ENCODE measurements at places on chromosomes 5 and 9.

- DNase-seq: no peak
Measured at GRCh38 chr9:129550199-129550839, 70.6 kb downstream of the C9orf50 start.

DNA sequence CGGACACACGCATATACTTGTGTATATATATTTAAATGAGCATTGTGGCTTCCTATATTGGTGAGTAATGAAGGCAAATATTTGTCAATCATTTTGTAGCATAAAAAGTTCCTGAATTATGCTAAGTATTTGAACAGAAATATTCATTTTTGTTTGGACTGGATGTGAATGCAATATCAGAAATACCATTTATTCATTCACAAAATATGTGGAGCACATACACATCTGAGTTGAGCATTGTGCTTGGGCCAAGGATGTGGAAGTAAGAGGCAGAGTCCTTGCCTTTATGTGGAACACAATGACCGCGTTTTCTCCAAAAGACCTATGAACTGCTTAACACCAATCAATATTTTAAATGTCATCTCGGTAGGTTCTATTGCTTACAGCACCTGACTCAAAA, 1086.5 kb downstream of the NR2F1-AS1 start:
- no peak for DNase-seq

GRCh38 chr9:89815903-89816573, 211.2 kb downstream of the GADD45G start:
- no peak for DNase-seq

- DNase-seq: no peak
Measured at GRCh38 chr5:40736103-40736875, 19.5 kb downstream of the TTC33 start.

- no peak for DNase-seq
Measured at GRCh38 chr9:116668970-116669695, 18.0 kb upstream of the TRIM32 start.

- no peak for DNase-seq
Measured at GRCh38 chr9:2681981-2682380, 35.3 kb upstream of the KCNV2 start.

DNA sequence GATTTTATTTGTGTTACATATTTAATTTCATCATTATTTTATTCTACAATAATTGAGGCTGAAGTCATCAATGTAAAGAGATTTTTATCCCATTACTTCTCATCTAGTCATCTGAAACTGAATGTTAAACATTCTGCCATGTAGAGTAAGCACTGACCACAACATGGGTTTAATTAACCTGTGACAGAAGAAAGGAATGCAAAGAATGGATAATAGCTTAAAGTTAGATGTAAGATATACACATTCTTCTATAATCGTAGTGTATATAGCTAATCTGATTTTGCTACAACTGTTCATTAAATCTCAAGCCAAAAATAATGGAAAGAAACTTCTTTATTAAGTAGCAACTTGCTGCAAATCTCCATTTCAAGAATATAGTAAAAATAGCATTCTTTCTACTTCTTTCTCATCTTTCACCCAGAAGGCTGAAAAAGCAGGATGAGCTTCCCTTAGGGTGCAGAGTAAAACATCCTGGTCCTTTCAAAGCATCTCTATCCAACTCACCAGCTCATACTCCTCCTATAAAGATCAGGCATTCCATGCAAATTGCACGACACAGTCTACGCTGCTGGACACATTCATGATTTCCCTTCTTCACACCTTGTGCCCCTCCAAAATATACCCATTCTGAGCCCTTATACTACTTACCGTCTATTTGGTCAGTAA, 115.2 kb downstream of the EFNA5 start:
- no peak for DNase-seq

DNA sequence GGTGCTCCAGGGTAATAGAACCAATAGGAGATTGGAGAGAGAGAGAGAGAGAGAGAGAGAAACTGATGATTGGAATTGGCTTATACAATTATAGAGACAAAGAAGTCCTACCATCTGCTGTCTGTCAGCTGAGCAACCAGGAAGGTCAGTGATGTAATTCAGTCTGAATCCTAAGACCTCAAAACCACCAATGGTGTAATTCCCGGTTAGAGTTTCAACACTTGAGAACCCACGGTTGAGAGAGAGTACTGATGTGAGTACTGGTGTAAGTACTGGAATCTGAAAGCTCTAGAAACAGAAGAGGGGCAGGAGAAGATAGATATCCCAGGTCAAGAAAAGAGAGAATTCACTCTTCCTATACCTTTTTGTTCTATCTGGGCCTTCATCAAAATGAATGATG, 775.8 kb downstream of the EFNA5 start:
- no peak for DNase-seq

DNA sequence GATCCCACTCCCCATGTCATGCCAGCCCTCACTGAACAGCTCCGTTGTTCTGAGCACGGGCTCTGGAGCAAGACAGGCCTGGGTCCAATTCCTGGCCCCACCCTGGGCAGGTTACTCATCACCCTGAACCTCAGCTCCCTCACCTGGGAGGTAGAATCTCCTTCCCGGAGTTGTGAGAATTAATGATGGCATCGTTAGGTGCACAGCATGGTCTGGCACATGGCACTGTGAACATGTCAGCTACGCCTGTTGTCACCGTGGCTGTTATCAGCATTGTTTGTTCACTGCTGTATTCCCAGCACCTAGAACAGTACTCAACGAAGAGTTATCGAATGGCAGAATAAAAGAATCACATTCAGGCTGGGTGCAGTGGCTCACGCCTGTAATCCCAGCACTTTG, 43.0 kb downstream of the LRSAM1 start:
- DNase-seq: no peak

DNA sequence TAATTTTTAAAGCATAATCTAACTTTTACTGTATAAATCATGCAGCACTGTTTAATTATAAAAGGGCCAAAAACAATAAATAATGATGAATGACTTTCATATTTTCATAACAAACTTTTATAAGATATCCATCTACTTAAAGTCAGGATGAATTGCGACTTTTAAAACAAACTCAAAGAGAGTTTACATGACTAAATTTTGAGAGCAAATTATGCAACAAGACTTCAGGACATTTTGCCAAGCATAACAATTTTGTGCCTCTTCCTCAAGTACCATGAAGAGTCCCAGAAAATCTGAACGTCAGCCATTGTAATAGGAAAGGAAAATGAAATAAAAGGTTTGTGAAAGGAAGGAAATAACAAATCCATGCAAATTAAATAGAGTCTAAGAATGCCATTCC, 24.4 kb downstream of the ERAP1 start:
- no peak for DNase-seq

- DNase-seq: no peak
Measured at GRCh38 chr5:177447611-177448243, 1.1 kb downstream of the PRR7 start.

- DNase-seq: no peak
Measured at GRCh38 chr5:169413416-169413815, 112.5 kb upstream of the SLIT3 start.

DNA sequence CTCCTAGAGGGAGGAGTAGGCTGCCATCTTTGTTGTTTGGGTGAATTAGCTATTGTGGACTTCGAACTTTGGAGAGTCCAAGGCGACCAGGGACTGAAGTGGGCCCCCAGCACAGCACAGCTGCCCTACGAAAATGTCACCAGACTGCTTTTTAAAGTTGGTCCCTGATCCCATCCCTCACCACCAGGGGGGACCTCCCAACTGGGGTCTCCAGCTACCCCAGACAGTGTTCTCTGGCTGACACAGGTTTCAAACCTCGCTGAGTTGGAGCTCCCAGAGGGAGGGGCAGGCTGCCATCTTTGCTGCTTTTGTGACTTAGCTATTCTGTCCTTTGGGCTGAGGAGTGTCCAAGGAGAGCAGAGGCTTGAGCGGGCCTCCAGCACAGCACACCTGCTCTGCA, 45.7 kb upstream of the ADRB2 start:
- DNase-seq: no peak

GRCh38 chr5:168800701-168801100, 221.5 kb upstream of the PANK3 start:
- no peak for DNase-seq

- DNase-seq: no peak
Measured at GRCh38 chr9:69932901-69933300, 110.7 kb upstream of the MAMDC2 start.

GRCh38 chr9:13444245-13445102, 165.0 kb upstream of the MPDZ start:
- no peak for DNase-seq

GRCh38 chr9:116154976-116155697, 1.5 kb downstream of the PAPPA start:
- no peak for DNase-seq

DNA sequence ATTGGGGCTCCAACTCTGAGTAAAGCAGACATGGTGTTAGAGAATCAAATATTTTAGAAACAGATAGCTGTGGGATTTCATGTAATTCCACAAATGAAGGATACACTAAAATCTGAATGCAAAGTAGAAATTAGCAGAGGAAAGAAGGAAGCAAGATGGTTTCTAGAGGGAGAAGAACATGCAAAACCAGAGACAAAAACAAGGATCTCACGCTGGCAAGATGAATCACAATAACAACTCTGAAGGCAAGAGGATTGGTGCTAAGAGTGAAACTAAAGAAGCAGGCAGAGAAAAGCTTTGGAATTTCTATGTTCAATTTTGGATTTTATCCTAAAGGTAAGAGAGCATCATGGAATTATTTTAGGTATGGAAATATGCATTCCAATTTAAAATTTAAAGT, 857.2 kb upstream of the COX7C start:
- DNase-seq: no peak

DNA sequence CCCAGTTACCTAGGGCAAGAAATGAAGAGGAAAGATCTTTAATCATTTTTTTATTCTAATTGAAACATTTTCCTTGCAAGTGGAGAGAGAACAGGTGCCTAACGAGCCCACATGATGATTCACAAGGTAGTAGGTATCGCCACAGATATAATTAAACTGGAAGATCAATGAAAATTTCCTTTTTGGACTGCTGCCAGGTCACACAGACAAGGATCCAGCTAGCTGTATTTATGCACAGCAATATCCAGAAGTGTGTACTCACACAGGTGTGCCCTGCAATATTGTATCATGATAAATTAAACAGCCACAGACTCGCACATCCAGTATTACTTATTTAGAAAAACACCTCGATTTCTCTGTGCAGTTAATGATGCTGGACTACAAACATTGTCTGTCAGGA, 294.0 kb upstream of the SMARCA2 start:
- DNase-seq: no peak

DNA sequence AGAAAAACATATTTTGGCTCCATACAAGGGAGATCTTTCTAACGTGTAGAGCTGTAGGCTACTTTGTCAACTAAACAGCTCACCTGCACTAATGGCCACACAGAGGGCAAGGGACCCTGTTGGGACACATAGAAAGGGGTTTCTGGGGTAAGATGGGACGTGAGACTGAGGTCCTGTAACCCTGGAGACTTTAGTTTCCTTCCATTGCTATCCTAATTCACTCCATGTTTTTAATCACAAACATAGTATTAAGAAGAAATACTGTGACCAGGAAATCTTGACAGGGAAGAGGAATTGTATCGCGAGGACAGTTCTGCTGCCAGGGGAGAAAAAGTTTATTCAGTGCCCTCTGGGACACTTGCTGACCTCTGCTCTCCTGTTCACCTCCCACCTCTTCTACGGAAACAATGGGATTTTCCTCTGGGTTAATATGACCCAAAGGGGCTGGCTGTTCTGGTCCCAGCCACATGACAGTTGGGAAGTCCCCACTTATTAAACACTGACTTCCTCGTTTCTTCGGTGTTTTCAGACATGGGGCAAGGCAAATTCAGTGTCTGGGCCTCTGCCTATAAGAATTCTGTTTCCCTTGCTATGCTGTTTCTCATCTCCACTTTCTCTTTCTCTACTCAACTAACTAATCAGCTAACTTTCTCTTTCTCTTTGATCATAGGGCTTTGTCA, 106.9 kb upstream of the SEMA6A start:
- no peak for DNase-seq

DNA sequence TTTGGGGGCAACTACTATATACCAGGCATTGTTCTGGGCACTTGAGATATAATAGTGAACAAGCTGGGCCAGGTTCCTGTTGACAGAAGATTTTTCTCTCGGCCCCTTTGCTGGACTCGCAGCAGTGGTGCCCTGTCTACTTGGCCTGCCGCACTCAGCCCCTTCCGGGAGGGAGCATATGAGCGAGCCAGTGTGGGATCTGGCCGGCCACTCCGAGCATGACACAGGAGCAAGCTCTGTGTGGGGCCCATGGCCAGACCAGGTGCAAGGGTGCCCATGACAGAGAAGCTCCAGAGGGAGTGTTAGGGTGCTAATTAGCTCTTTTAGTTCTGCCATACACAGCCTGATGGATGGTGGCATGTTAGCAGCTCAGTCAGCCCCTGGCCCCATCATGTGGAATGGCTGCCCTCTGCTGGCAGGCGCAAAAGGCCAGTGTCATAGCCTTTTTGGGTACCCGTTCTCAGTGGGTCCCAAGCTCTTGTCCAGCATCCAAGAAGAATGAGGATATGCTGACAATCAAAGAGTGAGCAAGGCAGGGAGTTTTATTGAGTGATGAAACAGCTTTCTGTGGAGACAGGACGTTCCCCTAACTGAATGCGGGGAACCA, 9.3 kb upstream of the KIF4B start:
- no peak for DNase-seq

GRCh38 chr9:72362680-72363139, 2.3 kb downstream of the ZFAND5 start:
- no peak for DNase-seq

DNA sequence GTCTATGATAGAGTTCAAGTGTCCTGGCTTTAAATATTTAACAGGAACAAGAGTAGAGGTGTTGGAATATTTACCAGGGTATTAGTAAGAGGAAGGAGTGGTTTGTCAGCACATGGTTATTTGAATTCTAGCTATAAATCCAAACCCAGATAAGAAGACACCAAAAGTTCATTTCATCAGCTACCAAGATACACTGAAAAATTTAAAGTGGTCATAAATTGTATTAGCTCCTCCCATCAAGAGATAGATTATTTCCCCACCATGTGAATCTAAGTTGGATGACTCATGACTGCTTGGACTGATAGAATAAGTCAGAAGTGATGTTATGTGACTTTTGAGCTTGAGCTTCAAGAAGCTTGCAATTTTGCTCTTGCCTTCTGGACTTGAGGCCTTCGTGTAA, 72.1 kb upstream of the GRAMD2B start:
- no peak for DNase-seq

- no peak for DNase-seq
Measured at GRCh38 chr5:122151640-122152039, 22.3 kb downstream of the ZNF474 start.

- no peak for DNase-seq
Measured at GRCh38 chr5:32461441-32462120, 17.0 kb upstream of the ZFR start.

GRCh38 chr9:136242918-136243525, 2.6 kb downstream of the QSOX2 start:
- DNase-seq: no peak

DNA sequence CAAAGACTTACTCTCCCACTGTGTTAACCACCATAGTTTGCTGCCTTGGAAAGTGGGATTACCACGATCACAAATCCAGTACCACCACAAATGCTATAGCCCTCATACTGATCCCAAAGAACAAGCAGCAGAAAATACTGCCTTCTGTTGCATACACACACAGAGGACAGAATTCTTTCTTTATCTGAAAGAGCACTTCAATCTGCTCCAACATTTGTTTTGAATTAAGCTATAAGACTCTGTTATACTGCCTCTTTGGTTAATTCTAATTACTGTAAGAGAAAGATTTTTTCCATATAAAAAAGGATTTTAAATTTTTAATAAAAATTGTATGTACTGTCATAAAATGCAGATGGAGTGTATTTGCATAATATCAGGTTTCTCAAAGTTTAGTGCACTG, 69.8 kb downstream of the YIPF5 start:
- DNase-seq: no peak
